Stimulated activated CD4-positive, alpha-beta T cell treated with anti-CD3 and anti-CD28 coated beads, Interleukin-2, amount 100 ng/mL, for 4 hours (primary cell): ENCODE measurements at places on chromosomes 2 and 18.

GRCh38 chr2:15426606-15427005 is 134.5 kb downstream of the NBAS start:
- no peak for DNase-seq

DNA sequence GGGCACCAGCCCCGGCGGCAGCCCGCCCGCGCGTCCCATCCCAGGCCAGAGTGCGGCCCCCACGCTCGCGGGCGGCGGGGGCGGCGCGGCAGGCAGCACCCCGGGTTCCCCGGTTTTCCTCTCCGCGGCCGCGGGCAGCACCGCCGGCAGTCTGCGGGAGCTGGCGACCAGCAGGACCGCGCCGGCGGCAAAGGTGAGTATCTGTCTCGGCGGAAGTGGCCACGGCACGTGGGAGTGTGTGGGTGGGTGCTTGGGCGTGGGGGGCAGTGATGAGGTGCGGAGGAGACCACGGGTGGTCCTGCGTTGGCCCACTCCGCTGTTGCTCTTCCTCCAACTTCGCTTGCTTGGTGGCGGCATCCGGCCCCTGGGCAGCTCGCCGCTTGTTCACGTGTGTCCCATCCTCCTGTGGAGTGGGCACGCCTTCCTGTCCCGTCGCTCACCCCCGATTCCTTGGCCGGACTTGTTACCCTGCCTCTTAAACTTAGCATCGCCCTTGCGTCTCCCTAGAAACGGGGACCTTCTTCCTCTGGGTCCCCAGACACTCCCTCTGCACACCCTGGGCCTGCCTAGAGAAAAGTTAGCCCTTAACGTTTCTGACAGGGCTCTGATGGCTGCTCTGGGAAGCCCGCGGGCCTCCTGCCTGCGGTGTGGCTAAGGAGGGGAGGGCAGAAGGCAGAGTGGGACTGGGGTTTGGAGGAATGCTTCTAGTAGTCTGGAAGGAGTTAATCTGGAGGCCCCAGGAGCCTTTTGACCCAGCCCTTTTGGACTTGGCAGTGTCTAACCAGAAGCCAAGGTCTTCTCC is 1.1 kb downstream of the SH3RF3 start:
- peak; percentile 21 for DNase-seq

GRCh38 chr2:9110893-9111569 is 95.6 kb upstream of the ASAP2 start:
- DNase-seq: no peak

DNA sequence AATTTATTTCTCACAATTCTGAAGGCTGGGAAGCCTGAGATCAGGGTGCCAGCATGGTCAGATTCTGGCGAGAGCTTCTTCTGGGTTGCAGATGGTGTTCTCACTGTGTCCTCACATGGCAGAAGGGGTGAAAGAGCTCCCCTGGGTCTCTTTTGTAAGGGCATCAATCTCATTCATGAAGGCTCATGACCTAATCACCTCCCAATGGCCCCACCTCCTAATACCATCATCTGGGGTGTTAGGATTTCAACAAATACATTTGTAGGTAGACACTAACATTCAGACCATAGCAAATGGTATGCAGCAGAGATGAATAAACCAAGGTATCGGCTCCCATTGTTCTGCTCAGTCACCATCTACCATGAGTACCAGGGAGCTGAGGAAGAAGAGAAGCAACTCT is 32.7 kb downstream of the YPEL5 start:
- DNase-seq: no peak

DNA sequence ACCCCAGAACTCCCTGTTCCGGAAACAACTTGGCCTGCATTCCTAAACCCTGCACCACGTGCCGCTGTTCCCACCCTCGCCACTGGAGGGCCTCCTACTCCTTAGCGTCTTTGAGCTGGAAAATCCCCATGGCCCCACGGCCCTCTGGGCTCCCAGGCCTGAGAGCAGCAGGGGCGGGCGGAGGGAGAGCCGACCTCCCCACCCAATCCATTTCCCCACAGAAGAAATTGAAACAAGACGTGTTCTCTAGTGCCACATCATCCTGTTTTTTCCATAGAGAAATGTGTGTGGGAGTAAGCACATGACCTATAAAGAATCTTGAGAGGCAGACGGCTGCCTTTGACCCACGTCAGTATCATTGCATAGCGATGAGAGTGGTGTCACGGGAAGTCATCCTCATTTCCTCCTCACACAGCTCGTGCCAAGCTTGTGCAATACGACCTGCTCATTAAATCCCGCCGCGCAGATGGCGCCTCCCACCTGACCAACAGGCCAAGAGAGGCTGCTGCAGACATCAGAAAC is 79.2 kb downstream of the LAMA1 start:
- no peak for DNase-seq

GRCh38 chr2:172513524-172513900 is 42.4 kb upstream of the PDK1 start:
- DNase-seq: no peak

- no peak for DNase-seq
Measured at GRCh38 chr2:24110660-24111303, 12.4 kb downstream of the PFN4 start.

GRCh38 chr18:31398191-31398590 is 21.6 kb downstream of the DSG4 start:
- no peak for DNase-seq

DNA sequence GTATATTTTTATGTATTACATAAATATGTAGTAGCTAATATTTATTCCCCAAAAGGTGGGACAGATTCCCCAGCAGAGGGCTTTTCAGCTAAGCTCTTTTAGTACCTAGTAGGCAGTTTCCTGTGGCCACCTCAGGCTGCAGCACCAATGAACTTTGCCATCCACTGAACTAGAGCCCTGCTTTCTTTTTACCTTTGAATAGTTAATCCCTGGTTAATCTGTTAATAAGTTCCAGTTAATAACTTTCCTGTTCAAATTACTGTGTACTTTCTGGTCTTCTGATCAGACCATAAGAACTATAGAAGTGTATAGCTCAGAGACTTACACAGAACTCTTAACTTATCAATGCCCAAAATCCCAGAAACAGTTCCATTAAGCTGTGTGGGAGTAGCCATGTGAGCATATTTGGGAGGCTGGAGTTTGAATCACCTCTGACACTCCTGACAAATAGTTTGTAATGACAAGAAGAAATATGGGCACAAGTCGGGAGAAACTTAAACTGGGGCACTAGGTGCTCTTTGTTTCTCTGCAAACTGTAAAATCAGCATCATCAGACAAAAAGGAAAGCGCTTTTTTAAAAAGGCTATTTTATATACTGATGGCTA is 40.0 kb downstream of the ASXL2 start:
- DNase-seq: no peak

- DNase-seq: no peak
Measured at GRCh38 chr2:240392084-240392947, 43.1 kb upstream of the GPC1 start.

DNA sequence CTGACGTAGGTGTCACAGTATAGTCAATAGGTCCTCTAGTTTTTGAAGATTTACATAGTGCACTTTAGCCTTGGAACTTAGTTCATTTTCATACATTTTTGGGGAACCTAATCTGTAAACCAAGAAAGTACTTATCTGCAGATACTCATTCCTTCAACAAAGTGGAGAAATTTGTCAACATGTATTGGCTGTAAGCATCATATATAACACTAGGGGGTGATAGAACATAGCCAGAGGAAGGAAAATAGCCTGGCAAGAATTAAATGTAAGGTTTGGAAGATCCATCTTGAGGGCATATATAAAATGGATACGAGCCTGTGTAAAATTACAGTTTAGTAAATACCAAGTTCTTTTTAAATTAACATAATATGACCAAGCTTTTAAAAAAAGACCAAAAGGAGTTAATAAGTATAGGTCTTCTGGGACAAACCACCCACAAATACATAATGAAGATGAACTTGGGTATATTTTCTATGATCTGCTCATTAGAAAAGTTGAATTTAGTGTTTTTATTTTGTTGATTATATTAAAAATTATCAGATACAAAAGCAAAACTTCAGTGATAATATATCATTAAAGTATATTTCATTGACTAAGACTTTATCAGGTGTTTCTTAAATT is 18.2 kb downstream of the RPL37A start:
- DNase-seq: no peak

DNA sequence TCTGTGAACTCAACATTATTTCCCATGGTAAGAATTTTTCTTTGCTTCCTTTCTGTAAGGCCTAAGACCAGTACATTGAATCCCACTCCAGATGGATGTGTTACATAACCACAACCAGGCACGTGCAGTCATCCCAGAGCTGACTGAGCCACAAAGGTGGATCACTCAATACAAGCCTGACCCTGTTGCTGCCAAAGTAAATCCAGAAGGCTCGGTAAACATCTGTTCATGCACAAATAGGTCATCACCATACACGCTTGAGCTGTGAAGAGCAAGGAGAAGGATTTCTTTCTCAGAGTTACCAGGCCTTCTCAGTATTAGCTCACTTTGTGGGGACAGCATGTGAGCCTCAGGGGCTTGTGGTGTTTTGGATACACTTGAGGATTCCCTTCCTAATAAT is 791.4 kb upstream of the FANCL start:
- DNase-seq: no peak

GRCh38 chr2:85954590-85955458 is 66.0 kb upstream of the ST3GAL5 start:
- DNase-seq: no peak

DNA sequence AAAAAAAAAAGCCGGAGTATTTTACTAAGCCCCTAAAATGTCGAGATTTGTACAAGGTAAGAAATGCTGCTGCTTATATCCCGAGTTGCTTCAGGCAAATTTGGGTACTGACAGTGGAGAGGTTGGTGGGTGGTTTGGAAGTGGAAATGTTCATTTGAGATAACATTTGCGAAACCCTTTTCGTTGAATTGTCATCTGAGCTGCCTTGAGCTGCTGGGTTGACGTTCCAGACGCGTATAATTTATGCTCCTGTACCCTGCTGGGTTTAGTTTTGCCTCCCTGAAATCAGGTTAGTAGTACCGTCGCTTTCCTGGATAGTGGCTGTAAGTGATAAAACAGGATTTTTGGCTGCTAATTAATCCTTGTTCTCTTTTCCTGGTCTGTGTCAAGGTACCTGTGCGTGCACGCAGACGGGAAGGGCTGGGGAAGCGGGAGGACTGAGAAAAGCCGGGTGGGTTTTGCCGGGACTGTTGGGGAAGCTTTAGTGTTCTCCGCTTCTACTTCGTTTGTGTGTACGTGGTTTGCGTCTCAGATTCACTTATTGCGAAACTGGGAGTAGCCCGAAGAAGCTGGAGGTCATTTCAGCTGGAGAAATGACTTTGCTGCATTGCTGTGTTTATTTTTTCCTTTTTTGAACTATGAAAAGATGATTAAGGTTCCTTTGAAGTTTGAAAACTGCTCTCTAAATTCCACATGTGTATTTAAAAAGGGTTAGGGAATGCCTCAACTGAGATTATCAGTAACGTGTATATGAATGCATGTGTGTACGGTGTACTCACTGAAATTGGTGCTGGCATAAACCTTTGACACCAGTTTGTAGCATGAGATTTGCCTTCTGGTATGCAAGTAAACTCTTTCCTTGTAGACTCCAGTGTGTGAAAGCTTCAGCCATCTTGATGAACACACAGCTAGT is 709 bp downstream of the UGP2 start:
- DNase-seq: no peak

GRCh38 chr18:2515908-2516625 is 55.2 kb downstream of the METTL4 start:
- DNase-seq: peak; percentile 5

DNA sequence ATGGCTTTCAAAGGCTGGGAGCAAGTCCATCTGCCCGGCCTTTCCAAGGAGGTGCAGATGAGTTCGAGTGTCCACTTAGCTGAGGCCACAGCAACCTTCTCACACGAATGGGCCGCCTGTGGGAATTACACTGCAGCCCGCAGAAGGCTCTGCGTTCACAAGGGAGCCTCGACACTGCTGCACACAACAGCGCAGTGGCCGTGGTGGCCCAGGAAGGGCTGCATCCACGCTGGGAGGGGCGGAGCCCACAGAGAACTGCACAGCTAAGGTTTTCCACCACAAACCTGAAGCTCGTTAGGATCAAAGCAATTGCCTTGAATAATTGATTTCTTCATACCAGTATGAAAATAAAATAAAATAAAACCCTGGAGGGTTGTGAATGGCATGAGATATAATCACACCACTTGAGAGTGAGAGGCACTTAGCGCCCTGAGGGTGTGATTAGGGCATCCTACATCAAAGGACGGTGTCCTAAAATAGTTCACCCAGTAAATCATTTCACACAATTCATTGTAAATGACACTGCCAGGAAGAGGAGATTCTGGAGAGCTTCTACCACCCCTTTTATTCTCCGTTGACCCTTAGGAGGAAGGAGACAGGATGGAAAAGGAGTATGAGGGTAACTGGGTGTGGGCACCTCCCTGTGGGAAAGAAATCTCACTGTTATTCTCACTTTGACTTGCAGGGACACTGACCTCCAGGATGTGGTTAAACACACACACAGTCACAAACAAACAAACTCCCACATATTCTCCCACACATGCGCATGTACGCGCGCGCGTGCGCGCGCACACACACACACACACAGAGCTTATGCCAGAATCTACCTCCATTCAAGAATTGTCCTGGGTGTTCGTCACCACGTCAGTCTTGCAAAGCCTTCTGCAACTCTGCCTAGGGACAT is 256.6 kb upstream of the ID2 start:
- DNase-seq: no peak

DNA sequence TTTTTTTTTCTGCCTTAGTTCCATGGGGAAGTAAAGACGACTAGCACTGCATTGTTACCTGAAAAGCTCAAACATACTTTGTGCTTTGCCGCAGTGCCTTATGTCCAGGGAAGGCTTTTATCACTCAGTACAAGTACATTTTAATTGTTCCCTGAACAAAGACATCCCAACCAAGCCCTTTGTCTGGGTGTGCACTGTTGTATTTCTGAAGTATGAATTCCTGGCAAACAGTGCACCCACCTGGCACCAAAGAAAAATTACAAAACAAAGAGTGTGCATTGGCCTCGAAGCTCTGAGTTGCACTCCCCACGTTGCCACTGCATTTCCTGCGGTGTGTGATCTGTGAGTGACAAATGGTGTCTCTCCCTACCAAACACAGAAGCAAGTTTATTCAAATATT is 858.5 kb upstream of the PIK3C3 start:
- no peak for DNase-seq
